ENCODE measurements at places on chromosomes 6 and 20.
A peak's percentile ranks its signal among the peaks of the same experiment; 100 is the strongest.

DNA sequence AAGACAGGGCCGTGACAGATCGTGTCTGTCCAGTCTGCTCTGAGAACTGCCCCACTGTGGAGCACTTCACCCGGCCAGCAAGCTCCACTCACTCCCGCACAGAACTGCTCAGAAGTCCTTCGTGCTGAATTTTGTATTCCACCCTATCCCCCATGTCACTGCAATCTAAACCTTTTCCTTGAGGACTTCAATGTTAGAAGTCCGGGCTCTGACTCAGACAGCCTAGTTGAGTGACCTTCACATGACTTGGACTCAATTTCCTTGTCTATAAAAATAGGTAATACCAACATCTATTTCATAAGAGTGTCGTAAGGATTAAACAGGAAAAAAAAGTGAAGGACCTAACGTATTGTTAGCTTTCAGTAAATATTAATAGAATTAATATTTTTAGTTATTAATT, 161.6 kb downstream of the QRSL1 start:
- DNase-seq = no peak

DNA sequence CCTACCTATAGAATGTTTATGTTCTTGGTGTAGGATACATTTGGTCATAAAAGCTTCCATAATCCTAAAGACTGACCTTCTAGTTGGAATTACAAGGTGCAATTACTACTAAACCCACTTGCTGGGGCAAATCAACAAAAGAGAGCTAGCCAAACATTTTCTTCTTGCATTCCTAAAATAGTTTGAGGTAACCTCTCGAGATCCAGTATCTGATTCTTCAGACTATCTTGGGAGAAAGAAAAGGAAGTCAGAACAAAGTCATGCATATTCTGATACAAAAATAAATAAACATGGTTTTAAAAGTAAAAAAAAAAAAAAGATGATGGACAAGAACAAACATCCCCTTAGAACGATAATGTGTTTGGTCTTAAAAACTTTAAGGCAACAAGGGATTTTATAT, 294.2 kb upstream of the RSPO3 start:
- peak; percentile 27 for DNase-seq

DNA sequence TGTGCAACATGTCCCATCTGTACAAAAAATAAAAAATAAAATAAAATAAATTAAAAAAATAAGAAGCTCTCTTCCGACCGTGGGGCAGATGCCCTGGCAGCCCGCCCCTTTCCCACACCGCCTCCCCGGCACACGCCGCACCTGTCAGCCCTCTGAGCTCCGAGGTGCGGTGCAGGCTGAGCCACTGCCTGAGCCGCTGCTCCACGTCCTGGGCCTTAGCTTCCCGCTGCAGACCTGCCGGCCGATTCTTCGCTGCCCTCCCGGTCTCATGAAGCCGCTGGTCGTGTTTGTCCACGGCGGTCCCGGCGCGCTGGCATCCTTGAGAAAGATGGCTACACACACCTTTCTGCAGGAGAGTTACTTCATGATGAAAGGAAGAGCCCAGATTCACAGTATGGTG, 10.7 kb upstream of the CLPSL2 start:
- no peak for DNase-seq

- no peak for DNase-seq
These were observed 75.9 kb downstream of the ERMARD start for GRCh38 chr6:169827290-169827717.

- DNase-seq = peak; percentile 56
These were observed 91.3 kb upstream of the PRDM1 start for GRCh38 chr6:105994591-105995390.

GRCh38 chr20:8306937-8307336, 174.9 kb downstream of the PLCB1 start:
- DNase-seq = no peak

GRCh38 chr6:163354761-163355425, 59.6 kb upstream of the QKI start:
- DNase-seq = peak; percentile 32

- DNase-seq = peak; percentile 31
These were observed 58.1 kb downstream of the UBE2V1 start for GRCh38 chr20:50054626-50055511.

DNA sequence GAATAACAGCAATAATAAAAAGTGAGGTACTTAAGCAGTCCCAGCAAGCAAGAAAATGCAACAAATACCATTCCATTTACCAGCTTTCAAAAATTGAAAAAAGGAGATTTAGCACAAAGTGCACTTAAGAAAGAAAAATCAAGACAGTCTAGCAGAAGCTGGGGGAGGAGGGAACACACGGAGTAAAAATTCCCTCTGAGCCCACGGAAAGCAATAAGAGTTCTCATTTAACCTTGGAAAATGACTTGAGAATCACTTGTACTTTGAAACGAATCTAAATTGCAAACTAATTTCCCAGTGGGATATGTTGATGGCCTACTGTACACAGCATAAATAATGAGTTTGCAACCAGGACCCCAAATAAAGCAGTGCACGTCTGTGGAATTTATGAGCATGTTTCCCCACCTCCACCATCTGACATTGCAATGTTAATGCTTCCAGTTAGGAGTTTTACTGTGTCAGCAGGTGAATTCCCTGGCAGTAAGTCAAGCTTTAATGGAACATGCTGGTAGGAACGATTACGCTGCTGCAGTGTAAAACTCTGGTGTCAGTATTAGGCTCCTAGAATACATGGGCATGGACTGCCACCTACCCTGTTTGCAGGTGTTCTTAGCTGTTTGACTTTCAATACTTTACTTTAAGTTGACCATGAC, 386.8 kb downstream of the HDGFL1 start:
- DNase-seq = no peak

DNA sequence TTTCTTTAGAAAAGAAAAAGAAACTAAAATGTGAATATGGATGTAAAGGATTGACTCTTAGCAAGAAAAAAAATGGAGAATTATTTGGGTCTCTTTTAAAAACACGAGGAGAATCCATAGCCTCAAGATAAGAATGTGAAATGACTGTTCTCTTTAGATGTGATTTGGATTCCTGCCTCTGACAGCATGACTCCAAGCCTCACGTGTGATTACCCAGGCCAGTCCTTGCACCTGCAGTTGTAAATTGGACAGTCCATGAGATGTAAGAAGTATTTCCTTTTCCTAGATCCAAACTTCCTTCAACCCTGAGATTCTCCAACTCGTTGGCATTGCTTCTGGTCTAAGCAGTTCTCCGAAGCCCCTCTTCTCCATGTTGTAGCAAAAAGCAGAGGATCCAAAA, 31.9 kb downstream of the SLC2A12 start:
- DNase-seq = no peak

DNA sequence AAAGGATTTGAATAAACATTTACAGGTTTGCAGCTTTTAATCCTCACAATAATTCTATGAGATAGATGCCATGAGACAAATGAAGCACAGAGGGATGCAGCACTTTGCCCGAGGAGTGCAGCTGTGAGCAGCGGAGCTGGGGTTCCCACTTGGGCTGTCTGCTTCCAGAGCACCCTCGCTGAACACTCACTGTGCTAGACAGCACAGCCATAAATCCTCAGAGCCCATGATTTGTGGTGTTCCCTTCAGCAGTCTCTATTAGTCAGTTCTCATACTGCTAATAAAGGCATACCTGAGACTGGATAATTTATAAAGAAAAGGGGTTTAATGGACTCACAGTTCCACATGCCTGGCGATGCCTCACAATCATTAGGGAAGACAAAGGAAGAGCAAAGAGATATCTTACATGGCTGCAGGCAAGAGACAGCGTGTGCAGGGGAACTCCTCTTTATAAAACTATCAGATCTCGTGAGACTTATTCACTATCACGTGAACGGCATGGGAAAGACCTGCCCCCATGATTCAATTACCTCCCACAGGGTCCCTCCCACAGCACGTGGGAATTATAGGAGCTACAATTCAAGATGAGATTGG, 25.3 kb upstream of the CTAGE9 start:
- DNase-seq = no peak

GRCh38 chr6:44480097-44480541, 92.6 kb downstream of the CDC5L start:
- DNase-seq = no peak

GRCh38 chr6:3233904-3234303, 6.5 kb upstream of the TUBB2B start:
- DNase-seq = no peak

- DNase-seq = peak; percentile 62
These were observed 1.1 kb downstream of the DPM1 start for GRCh38 chr20:50957276-50957675.

DNA sequence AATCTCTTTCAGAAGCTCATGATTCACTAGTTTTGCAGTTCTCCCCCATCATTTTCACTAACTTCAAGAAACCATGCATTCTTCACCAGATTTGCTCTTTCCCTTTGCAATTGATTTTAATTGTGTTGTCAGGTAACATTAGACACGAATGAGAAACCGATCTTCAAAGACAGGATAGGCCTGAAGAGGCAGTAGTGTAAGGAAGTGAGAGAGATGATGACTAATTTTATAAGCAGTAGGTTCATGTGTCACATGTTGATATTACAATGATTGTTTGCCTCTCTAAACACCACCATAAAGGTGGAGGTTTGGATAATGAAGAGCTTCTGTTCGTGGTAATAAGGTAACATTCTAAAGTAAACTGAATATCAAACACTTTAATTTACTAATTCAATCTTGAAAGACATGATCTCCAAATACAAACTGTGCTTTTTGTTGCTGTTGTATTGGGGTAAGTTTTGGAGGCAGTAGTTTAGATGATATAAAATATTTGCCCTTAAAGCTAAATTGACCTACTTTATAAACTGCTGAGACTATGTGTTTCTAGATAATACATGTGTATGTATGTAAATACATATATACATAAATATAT, 207.2 kb downstream of the PHACTR1 start:
- peak; percentile 13 for DNase-seq

GRCh38 chr6:112502351-112503090, 155.4 kb downstream of the RFPL4B start:
- peak; percentile 29 for DNase-seq

DNA sequence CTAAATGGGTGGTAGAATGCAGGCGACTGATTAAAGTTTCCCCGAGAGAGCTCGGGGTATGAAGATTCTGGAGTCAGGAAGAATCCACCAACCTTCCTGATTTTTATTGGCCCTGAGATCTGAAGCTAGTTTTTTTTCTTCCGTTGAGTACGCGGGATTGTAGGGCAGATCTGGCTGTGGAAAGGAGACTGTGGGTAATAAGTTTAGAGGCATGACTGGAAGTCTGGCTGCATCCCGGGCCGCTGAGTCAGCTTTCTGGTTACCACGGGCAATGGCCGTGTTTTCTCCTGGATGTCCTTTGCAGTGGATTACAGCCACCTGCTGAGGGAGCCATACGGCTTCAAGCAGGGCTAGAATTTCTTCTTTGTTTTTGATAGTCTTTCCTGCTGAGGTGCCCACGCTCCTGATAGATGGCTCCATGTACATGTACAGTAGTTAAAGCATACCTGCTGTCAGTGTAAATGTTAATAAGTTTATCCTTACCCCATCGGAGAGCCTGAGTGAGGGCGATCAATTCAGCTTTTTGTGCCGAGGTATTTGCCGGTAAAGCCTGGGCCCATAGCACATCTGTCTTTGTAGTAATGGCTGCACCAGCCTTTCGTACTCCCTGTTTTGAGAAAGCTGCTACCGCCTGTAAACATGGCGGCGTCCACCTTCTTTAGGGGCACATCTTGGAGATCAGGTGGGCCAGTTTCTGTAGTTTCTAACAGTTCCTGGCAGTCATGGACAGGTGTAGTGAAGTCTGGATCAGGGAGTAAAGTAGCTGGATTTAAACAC, 154.0 kb downstream of the TRIM27 start:
- DNase-seq = peak; percentile 57

DNA sequence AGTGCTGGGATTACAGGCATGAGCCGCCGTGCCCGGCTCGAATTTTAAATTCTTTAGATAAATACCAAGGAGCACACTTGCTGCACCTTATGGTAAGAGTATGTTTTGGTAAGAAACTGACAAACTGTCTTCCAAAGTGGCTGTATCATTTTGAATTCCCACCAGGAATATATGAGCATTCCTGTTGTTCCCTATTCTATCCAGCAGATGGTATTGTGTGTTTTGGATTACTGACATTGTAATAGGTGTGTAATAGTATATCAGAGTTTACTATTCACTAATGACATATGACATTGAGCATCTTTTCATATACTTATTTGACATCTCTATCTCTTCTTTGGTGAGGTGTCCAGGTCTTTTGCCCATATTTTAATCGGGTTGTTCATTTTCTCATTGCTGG, 40.5 kb downstream of the TGM6 start:
- DNase-seq = no peak

DNA sequence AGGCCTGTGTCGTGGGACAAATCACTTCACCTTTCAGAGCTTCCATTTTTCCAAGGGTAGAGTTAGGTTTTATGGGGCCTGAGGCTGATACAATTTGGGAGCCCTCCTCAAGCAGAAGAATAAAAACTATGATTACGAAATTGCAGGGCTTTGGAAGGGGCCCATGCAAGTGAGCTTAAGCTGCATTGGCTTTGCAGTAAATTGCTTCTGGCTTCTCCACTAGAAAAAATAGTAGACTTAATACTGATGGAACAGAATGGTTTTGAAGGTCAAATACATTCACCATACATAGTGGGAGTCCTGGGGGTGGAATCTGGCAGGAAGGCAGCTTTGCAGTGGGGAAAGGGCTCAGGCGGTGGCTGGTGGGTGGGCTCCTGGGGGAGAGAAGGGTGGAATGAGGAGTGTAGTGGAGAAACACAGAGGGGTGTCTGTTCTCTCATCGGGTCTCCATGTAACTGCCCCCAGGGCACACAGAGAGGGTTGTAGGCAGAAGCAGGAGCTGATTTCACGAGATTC, 55.9 kb upstream of the RNF24 start:
- DNase-seq = no peak

DNA sequence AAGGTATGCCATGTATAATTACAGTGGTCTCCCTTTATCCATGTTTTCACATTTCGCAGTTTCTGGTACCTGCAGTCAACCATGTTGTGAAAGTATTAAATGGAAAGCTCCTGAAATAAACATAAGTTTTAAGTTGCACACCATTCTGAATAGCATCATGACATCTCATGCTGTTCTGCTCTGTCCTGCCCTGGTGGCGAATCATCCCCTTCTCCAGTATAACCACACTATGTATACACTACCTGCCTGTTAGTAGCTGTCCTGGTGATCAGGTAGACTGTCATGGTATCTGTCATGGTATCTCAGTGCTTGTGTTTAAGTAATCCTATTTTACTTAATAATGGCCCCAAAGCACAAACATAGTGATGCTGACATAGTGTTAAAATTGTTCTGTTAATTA, 97.1 kb downstream of the ZFAND3 start:
- DNase-seq = no peak

GRCh38 chr6:28771401-28772267, 152.2 kb downstream of the TRIM27 start:
- no peak for DNase-seq

DNA sequence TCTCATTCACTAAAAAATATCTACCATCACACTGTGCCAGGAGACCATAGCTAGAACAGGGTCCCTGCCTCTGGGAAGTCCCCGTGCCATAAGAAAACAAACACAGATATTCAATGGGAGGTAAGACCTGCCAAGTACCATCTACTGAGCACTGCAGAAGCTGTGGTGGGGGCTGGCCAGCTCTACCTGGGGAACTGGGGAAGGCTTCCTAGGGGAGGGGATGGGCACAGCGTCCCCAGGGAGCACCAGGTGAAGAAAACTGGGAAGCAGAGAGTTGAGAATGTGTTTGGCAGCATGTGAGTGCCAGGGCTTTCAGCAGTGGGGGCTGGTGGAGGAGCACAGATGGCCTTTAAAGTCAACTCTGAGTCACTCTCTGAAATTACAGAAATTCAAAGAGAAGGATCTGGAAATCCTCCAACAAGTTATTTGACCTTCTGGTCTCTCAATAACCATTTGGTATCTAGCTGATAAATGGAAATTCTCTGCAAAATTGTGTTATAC, 85.2 kb downstream of the SHLD1 start:
- peak; percentile 85 for DNase-seq

- DNase-seq = peak; percentile 25
These were observed 1285.8 kb upstream of the CITED2 start for GRCh38 chr6:140660295-140660694.

- no peak for DNase-seq
These were observed 162.1 kb upstream of the ZNF337 start for GRCh38 chr20:25858495-25859425.
